ENCODE measurements at places on chromosomes 6 and 20. TPM values are rescaled to one million over a fixed set of nuclear protein-coding genes. Genes with fewer than 3 reads are reported as not detected.

DNA sequence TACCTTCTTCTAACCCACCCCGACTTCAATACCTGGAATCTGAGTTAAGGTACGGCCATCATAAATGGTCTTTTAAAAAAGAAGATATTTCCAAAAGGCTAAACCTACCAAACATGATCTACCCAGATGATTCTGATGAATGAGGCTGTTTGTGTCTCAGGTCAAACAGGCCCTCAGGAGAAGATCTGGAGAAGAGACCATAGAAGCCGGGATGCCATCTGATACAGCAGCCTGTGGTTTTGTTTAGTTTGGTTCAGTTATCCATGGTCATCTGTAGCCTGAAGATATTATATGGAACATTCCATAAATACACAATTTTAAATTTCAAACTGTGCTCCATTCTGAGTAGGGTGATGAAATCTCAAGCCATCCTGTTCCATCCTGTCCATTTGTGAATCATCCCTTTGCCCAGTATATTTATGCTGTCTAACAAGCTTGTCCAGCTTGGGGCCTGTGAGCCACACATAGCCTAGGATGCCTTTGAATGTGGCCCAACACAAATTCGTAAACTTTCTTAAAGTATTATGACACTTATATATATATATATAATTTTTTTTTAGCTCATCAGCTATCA lies 4.0 kb upstream of the CAP2 start:
- no peak for DNase-seq
- no peak overlapping the region for H3K27ac ChIP-seq
- peaks cover 31% of the 10 kb centered on the region for H3K27me3 ChIP-seq
- H3K36me3 ChIP-seq, result peaks cover 2% of the 10 kb centered on the region

DNA sequence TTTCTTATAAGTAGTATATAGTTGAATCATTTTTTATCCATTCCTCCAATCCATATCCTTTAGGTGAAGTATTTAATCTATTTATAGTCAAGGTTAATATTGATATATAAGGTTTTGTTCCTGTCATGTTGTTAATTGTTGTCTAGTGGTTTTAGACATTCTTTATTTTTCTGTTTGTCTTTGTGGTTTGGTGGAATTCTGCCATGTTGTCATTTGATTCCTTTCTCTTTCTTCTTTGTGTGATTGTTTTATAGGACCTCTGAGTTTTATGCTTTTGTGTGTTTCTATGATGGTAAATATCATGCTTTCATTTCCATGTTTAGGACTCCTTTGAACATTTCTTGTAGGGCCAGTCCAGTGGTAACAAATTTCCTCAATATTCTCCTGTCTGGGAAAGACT lies 450.3 kb upstream of the BTBD3 start:
- no peak overlapping the region for H3K4me3 ChIP-seq
- no peak overlapping the region for H3K27ac ChIP-seq
- DNase-seq, result no peak
- no peaks in the 10 kb centered on the region for H3K36me3 ChIP-seq
- no peaks in the 10 kb centered on the region for H3K4me1 ChIP-seq
- H3K27me3 ChIP-seq, result no peaks in the 10 kb centered on the region

GRCh38 chr6:1039191-1039590 lies 272.7 kb upstream of the FOXQ1 start:
- H3K27me3 ChIP-seq, result peaks cover 4% of the 10 kb centered on the region
- H3K27ac ChIP-seq, result no peak overlapping the region
- no peak overlapping the region for H3K4me3 ChIP-seq
- no peak for DNase-seq
- H3K4me1 ChIP-seq, result no peaks in the 10 kb centered on the region
- no peaks in the 10 kb centered on the region for H3K36me3 ChIP-seq

- no peaks in the 10 kb centered on the region for H3K4me1 ChIP-seq
- no peak overlapping the region for H3K4me3 ChIP-seq
- H3K27ac ChIP-seq, result no peak overlapping the region
- no peaks in the 10 kb centered on the region for H3K27me3 ChIP-seq
These were observed 541.3 kb upstream of the MARCKS start for GRCh38 chr6:113315879-113316278.

POPDC3 gene
- not detected for total RNA-seq

Measured in activated CD8-positive, alpha-beta memory T cell treated with anti-CD3 and anti-CD28 coated beads, Interleukin-2, amount 10 ng/mL, durations not matched to agents 7 days and 5 days (primary cell).